ENCODE measurements at places on chromosomes 4 and X.

GRCh38 chrX:24498181-24498580 is 33.1 kb downstream of the PDK3 start:
- DNase-seq = no peak

DNA sequence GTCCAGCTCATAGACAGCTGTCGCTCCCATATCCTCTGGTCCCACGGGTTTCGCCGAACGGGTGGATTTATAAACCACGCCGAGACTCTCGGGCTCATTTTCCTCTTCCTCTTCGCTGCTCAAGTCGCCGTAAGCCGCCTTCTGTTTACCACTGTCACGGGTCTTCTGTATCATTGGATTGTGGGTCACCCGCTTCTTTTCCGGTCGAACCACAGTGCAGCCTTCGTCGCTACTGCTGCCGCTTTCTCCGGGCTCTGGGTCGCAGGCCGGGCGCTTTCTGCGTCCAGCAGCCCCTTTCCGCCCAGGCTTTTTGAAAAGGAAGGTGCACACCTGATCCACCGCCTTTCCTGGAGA is 311 bp downstream of the RNF113A start:
- no peak for DNase-seq

- DNase-seq = no peak
Measured at GRCh38 chr4:175308236-175308635, 390.1 kb downstream of the ADAM29 start.

DNA sequence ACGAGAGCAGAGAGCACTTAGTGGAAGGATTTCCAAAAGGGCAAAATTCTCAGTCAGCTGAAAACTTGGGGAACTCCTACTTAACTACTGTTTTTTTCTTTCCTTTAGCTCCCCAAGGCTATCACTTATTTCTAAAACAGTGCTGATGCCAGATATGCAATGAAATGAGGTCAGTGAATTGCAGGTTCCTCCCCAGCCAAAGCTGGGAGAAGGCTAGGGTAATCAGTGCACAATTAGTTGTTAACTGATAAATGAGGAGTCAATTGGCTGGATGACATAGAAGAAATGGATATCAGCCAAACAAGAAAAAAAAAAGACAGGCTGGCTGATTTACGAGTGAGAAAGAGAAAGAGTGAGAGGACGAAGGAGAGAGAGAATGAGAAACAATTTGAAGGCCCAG is 195.6 kb downstream of the GPC3 start:
- DNase-seq = no peak

- DNase-seq = no peak
Measured at GRCh38 chr4:114037988-114038387, 58.5 kb upstream of the ARSJ start.

- no peak for DNase-seq
Measured at GRCh38 chrX:39809331-39809730, 288.4 kb downstream of the BCOR start.

GRCh38 chrX:47593522-47593921 is 11.3 kb downstream of the TIMP1 start:
- no peak for DNase-seq

DNA sequence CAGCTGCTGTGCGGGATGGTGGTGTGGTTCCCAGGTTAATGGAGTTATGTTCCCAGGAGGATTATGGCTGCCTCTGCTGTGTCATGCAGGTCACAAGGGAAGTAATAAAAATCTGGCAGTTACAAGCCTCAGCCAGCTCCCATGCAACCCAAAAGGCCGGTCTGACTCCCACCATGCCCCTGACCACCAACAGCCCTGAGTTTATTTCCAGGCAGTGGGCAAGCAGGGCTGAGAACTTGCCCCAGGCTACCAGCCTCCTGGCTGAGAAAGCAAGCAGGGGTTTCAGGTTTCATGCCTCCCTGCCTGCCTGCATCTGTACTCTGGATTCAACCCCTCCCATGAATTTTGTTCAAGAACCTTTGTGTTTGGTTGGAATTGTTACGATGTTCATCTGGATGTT is 732.7 kb upstream of the POU3F4 start:
- DNase-seq = no peak

DNA sequence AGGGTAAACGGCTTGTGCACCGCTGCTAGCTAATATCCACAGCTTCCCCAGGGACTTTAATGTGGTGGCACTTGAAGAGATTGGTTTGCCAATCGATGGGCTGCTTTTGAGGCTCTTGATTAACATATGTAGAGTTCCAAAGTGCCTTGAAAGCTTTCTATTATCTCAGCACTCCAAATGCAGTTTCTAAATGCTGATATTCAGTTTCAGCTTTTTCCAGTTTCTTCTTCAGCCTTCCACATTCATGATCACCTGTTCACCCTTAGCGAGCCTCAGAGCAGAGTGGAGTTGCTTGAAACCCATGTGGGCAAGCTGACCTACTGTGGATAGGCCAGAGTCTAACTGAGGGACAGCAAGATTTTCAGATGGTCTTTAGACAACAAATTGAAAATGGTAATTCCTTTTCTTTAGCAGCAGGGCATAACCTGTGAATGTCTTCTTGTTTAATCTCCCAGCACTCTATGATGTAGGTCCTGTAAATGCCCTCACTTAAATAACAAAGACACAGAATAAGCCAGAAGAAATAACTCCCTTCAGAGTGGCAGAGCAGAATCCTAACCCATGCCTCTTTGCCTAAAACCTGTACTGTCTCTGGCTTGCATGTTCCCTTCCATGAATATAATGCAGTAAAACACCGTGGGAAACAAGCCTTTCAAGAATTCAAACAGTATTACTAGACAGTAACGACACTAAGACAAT is 99.8 kb downstream of the TSPAN5 start:
- no peak for DNase-seq

- no peak for DNase-seq
Measured at GRCh38 chrX:119497185-119497584, 28.9 kb downstream of the SLC25A5 start.

DNA sequence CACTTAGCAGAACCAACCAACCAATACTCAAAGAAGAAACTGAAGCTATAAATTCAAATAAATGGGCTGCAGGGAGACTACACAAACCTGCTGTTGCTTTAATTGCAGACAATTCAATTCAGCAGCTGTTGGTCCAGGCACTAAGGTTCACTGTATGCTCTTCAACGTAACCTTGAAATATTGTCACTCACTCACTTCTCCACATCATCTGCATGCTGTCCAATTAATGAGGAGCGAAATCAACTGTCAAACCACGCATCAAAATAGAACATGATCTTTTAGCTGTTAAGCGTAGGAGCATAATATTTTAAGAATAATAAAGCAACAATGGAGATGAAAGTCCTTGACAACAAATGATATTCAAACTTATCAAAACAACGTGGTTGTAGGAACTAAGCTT is 17.0 kb downstream of the ENOX2 start:
- no peak for DNase-seq

- DNase-seq = no peak
Measured at GRCh38 chr4:41154814-41155177, 59.5 kb downstream of the APBB2 start.

- DNase-seq = no peak
Measured at GRCh38 chr4:151013944-151014343, 1.1 kb downstream of the LRBA start.

GRCh38 chr4:153521999-153522801 is 56.0 kb downstream of the TMEM131L start:
- no peak for DNase-seq

DNA sequence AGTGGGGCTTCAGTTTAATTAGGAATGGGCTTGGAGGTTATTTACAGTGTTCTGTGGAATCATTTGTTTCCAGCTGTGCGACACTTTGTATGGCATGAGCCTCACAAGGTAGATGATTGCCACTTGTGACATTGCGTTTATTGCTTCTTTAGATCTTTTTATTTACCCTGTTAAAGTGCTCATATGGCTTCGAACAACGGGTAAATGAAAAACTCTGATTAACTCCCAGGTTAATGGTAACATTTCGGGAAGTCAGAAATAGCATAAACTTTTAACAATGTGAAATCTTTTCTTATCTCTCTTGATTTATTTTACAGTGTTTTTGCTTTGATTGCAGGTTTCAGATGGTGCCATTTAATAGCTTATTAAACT is 494.3 kb downstream of the IDS start:
- no peak for DNase-seq

- no peak for DNase-seq
Measured at GRCh38 chr4:164779811-164780216, 25.9 kb downstream of the SMIM31 start.

- no peak for DNase-seq
Measured at GRCh38 chr4:3465698-3466671, 2.9 kb downstream of the DOK7 start.

DNA sequence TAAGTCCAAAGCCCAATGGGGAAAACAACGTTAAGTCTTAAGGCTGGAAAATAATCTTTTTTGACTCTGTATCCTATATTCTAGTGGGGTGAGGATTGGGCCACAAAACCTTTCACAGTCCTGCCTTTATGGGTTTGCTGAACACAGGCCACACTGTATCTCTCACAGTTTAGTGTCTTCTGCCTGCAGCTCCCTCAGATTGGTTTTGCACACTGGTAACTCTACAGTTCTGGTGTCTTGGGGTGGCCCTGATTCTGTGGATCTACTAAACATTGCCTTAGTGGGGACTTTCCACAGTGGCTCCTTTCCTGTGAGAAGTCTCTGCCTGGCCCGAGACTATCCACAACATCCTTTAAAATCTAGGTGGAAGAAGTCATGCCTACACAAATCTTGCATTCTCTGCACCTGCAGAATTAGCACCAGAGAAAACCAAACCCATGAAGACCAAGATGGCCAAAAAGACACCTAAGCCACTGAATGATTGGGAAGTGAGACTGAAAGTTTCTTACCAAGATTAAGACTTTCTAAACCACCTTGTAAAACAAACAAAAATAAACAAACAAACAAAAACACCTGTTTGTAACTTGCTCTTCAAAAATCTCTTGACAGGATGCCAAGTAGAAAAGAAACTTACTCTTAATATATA is 150.4 kb upstream of the PCDH10 start:
- DNase-seq = no peak

GRCh38 chr4:8108991-8109390 is 49.6 kb downstream of the ABLIM2 start:
- DNase-seq = no peak
